Left ventricle myocardium superior (tissue), 1 donor: ENCODE measurements at places on chromosomes 4 and X. TPM values are rescaled to one million over a fixed set of nuclear protein-coding genes. Genes with fewer than 3 reads are reported as not detected.
A peak's percentile ranks its signal among the peaks of the same experiment; 100 is the strongest.

DNA sequence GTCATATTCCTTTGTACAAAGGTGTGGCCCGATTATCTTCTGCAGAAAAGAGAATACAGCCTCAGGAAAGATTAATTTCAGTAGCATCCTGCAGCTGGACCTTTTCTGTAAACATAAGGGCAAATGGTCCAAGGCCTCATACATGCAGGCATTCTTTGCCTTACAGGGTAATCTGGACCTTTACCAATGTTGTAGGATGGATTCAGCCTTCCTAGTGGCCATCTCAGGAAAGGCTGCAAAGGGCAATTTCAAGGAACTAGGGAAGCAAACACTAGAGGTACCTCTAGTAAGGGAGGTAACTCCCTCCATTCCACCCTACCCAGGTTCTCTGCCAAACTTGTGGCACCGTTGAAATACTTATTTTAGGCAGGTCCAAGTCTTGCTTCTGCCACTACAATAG is 43.0 kb downstream of the UGT2B28 start:
- no peak for DNase-seq

The STAP1 gene
- 0.22 TPM for total RNA-seq

DNA sequence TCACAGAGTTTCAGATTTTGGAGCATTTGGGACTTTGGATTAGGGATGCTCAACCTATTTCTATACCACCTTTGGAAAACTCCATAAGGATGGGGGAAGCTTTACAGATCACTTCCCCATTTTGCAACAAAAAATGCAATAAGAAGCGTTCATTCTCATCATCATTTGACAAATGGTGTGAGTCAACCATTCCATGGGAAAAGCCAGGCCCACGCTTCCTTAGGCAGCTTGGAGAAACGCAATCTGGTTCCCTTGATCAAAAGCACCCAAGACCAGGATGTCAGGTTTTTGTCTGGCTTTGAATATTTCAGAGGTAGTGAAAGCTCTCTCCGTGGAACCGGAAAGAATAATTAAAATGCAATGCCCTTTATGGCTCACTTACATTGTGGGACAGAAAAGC is 79.3 kb upstream of the C4orf50 start:
- DNase-seq, result no peak

DNA sequence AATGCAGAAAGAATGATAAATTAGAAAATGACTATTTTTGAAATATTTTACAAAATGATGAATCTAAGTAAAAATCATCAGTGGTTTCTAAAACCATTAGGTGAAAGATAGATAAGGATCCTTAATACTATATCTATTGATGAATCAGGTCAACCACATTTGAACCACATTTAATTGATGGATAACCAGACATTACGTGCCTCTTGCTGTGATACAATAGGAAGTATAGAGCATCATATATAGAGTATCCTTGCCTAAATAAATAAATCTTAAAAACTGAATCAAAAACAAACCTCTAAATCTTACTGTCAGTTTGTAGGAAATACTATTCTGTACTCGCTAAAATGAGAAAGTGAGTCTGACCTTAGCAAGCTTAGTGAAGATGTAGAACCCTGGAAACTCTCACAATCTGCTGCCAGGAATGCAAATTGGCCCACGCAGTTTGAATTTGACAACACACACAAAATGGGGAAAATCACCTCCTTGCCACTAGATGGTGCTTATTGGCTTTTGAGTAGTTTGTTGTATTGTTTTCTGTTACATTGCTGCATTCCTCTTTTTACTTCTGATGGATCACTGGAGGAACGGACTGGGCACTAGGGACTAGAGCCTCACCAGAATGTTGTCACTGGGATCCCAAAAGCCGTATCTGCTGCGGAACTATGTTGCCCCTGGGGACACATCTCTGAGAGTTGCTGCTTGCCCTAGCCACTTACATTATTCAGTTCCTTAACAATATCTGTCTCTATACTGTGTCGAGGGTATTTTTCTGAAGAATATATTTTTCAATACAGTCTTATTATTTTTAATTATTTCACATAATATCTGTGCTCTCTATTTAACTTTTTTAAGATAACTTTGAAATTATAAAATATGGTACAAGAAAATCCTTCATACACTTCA is 25.4 kb upstream of the SLAIN2 start:
- no peak for DNase-seq

The GAGE12E gene
- total RNA-seq, result not detected

The TRPC3 gene
- 0.25 TPM for total RNA-seq

The PAGE3 gene
- total RNA-seq, result not detected

- no peak for DNase-seq
Measured at GRCh38 chr4:3269105-3269927, 20.4 kb downstream of the MSANTD1 start.

GRCh38 chrX:9285342-9285771 is 179.5 kb upstream of the TBL1X start:
- DNase-seq, result no peak

The TBC1D8B gene
- total RNA-seq, result 1.6 TPM

The ASB9 gene
- total RNA-seq, result 0.55 TPM

DNA sequence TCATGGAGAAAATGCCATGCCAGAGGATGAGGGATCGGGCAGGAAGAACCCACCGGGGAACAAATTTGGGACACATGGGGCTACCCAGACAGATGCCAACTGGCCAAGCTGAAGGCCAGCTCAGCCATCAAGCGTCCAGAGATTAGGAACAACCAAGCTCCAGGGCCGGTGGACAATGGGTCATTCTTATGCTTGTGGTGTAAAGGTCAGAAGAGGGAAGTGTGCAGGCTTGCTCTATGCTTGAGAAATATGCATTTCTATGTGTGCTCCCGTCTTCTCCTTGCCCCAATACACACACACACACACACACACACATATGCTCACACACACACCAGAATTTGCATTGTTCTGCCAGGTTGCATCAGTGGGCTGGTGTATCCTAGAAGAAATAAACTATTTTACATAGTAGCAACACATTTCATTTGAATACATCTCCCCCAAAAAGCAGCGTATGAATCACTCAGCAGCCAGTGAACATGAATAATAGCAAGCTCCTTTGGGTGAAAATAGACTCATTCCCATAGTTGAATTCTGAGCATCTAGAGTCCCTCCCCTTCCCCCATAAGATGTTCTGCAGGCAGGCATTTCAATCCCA is 201.9 kb upstream of the PPARGC1A start:
- DNase-seq, result no peak

- DNase-seq, result no peak
Measured at GRCh38 chr4:153676984-153677383, 7.1 kb upstream of the TLR2 start.

- DNase-seq, result peak; percentile 25
Measured at GRCh38 chrX:139203651-139204570, 326.6 kb upstream of the F9 start.

- DNase-seq, result peak; percentile 27
Measured at GRCh38 chr4:121073004-121073435, 685 bp upstream of the NDNF start.

- DNase-seq, result no peak
Measured at GRCh38 chr4:94523617-94524016, 71.9 kb downstream of the PDLIM5 start.

DNA sequence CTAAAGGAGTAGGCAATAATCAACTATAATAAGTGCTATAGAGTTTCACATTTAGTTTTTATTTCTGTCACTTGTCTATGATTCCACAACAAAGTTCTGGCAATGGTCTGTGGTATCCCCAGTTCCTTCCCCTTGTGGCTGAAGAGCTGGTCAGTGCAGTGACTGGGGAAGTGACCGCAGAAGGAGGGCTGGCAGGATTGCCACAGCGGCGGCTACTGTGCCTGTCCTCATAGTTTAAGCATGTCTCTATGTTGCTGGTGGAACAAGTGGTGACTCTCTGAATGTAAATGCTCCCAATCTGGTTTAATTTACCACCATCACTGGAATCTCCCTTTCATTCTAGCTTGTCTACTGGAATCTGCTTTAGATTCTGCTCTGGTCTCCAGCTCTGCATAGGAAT is 170.6 kb upstream of the GK2 start:
- DNase-seq, result no peak

GRCh38 chr4:150591406-150591805 is 9.5 kb downstream of the MAB21L2 start:
- no peak for DNase-seq

DNA sequence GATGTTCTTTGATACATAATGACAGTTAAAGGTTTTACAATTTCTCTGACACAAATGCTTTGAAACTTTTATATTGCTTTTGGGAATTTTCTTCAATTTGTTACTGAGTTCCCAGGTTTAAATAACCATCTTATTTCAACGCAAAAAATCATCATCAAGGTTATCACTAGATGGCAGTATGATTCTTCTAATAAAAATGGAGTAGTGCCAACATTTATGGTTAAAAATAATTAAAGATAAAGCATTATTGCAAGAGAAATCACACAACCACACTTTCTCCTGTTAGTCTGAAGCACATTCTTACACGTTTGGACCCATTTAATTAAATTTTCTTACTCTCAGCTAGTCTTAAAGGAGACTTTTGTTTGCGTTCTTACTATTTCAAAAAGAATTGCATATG is 611.3 kb upstream of the CPXCR1 start:
- no peak for DNase-seq

DNA sequence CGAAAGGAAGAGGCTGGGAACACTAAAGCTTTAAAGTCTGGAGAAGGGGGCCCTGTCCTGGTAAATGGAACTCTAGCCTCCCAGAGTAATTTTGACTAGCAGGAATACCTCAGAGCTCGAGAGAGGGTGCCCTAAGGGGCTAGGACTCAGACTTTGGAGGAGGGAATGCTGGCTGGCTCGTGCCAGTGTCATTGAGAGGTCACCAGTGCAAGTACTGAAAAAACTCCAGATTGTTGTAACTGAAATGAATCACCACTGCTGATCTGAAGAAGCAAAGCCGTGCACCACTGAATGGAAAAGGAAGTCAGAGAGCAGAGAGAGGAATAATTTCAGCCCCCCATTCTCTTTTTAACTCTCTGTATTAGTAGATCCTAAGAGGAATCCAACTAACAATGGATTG is 690.2 kb downstream of the FAT4 start:
- DNase-seq, result no peak

GRCh38 chr4:10958226-10958856 is 273.8 kb upstream of the CLNK start:
- no peak for DNase-seq

DNA sequence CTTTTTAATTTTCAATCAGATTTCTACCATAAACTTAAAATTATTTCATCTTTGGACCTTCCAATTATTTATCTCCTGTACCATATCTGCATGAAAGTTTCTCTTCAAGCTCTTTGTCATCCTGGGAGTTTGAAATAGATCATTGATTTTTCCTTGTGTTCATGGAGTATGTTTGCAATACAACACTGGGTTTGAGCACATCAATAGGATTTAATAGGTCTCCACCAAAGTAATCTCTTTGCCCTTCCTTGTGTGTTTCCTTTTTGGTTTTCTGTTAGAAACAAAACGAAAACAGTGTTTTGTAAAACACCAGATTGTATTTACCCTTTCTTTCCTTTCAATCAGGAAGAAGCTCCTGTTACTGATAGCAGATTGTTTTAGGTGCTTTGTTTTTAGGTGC is 11.9 kb downstream of the FMR1 start:
- DNase-seq, result no peak

- no peak for DNase-seq
Measured at GRCh38 chrX:14607446-14607985, 78.2 kb downstream of the GLRA2 start.

The ZDHHC15 gene
- 3.5 TPM for total RNA-seq

The UGT2A3 gene
- total RNA-seq, result not detected

GRCh38 chr4:169225812-169226211 is 44.9 kb downstream of the SH3RF1 start:
- DNase-seq, result no peak

- no peak for DNase-seq
Measured at GRCh38 chr4:173211838-173212237, 43.2 kb downstream of the GALNT7 start.

The CNGA1 gene
- total RNA-seq, result not detected

DNA sequence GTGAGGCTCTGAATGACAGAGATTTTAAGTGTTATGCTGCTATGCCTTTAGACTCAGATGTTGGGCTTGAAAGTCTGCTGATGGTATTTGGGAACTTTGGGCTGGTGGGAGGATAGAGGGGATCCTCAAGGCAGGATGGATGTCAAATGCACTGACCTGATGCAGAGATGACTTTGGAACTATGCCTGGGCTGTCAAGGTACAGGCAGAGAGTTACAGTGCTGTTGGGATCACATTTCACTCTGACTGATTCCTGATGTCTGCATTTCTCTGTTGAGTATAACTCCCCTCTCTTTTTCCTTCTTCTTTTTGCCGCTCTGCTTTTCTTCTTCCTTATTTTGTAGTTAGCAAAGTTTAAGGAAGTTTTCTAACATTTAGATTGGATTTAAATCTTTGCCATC is 271.8 kb upstream of the ARX start:
- DNase-seq, result no peak

DNA sequence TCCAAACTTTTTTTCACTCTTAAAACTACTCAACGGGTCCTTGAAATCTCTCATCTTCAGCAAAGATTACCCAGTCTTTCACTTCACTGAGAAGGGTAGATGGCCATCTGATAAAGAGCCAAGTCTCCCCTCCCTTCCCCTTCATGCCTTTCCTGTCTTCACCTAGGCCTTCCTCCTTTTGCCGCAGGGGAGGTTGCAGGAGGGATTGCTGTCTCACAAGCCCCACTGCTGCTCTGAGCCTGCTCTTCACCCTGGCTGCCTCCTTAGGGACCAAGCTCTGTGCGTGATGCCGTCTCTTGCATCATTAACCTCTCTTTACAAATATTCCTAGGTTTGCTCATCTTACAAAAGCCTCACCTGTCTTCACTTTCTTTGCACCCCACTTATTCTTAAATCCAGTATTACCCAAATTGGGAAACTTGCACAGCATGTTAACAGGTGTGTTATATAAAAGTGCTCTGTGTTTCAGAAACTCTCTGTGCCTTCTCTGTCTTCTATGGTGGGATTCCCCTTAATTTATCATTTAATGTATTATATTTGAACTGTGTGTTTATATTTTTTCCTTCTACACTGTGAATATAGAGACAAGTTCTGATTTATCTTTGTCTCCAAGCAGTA is 3.8 kb downstream of the ZFX start:
- no peak for DNase-seq
